CD4-positive, CD25-positive, alpha-beta regulatory T cell (primary cell): ENCODE measurements at places on chromosomes 11 and 22. TPM values are rescaled to one million over a fixed set of nuclear protein-coding genes. Genes with fewer than 3 reads are reported as not detected.

DNA sequence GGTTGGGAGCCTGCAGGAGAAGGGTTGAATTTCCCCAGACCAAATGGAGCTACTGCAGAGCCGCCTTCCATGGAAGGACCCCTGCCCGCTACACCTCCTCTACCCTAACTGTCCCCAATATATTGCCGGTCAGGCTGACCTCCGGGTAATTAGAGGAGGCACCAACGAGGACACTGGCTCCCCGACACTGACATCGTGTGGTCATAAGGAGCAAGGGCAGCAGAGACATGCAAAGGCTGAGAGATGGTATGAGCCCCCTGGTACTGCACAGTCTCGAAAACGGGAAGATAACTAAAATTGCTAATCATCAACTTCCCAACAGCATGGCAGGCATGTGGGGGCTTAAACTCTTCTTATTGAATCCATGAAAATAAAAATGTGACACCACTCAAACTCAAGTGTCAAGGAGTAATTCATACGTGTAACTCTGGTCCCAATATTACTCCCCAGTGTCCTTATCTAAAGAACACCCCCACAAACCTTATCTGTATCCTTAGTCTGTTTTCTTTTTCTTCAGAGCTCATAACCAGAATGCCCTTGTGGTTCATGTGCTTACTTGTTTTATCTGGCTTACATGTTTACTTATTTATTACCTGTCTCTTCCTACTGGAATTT is 4.4 kb downstream of the CAVIN3 start:
- peak; percentile 47 for DNase-seq

DNA sequence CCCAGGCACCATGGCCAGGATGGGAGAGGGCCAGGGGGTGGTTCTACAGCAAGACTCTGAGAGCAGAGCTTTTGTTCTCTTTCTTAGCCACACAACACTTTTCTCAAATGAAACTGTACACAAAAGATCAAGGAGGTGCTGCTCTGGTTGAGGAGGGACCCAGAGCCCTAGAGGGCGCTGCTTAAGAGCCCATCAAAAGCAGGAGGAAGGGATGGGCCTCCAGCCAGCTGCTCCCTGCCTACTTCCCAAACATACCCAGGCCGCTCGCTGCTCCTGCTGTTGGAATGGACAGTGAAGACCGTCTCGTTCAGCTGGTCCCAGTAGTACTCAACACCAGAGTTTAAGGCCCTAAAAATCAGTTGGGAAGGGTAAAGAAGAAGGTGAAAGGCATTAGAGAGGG is 18.4 kb upstream of the CHRM4 start:
- no peak for DNase-seq

The MORC2 gene
- 21.2 TPM for polyA plus RNA-seq

The SNX32 gene
- 0.56 TPM for polyA plus RNA-seq
